Hair follicular keratinocyte (primary cell): ENCODE measurements at places on chromosomes 2 and 18. TPM values are rescaled to one million over a fixed set of nuclear protein-coding genes. Genes with fewer than 3 reads are reported as not detected.

PROM2 gene
- total RNA-seq: 5.9 and 7.9 TPM in 2 replicates

RAX gene
- total RNA-seq: not detected in 2 replicates

SIX3 gene
- total RNA-seq: not detected in 2 replicates

NBAS gene
- 30.6 and 38.3 TPM in 2 replicates for total RNA-seq

SFTPB gene
- total RNA-seq: not detected in 2 replicates

KCNG2 gene
- not detected in 2 replicates for total RNA-seq

TRABD2A gene
- total RNA-seq: 0.87 and 5.7 TPM in 2 replicates

GALR1 gene
- total RNA-seq: not detected in 2 replicates

CKAP2L gene
- 11.3 and 21.2 TPM in 2 replicates for total RNA-seq

FRZB gene
- 0.08 TPM in 1 of 2 replicates, not detected in the other for total RNA-seq

TUBB8B gene
- total RNA-seq: 0.55 TPM in 1 of 2 replicates, not detected in the other

FEV gene
- total RNA-seq: not detected in 2 replicates

UGT1A10 gene
- not detected in 2 replicates for total RNA-seq

ELOA2 gene
- not detected in 2 replicates for total RNA-seq

LAPTM4A gene
- 76.1 and 77.8 TPM in 2 replicates for total RNA-seq

LCT gene
- 0.04 and 0.08 TPM in 2 replicates for total RNA-seq

LIPG gene
- 84.4 and 118 TPM in 2 replicates for total RNA-seq

TMEM37 gene
- 0.19 TPM in 1 of 2 replicates, not detected in the other for total RNA-seq
